ENCODE measurements at places on chromosomes 6 and 20.

DNA sequence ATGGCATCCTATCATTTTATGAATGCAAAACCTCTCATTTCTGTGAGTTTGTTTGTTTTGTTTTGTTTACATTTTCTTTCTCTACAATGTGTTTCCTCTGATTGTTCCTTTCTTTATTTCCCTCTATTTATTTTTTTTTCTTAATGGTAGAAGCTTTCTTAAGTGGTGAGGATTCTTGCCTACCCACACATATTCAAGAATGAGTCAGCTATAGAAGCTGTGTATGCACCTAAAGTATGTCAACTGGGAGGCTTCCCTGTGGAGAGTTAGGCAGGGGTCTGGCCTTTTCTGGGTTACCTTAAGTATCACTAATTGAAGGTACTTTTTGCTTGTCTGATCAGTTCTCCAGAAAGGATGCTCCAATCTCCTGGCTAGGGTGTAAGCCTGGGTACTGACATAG is 354.0 kb downstream of the ESR1 start:
- DNase-seq = peak; percentile 64

DNA sequence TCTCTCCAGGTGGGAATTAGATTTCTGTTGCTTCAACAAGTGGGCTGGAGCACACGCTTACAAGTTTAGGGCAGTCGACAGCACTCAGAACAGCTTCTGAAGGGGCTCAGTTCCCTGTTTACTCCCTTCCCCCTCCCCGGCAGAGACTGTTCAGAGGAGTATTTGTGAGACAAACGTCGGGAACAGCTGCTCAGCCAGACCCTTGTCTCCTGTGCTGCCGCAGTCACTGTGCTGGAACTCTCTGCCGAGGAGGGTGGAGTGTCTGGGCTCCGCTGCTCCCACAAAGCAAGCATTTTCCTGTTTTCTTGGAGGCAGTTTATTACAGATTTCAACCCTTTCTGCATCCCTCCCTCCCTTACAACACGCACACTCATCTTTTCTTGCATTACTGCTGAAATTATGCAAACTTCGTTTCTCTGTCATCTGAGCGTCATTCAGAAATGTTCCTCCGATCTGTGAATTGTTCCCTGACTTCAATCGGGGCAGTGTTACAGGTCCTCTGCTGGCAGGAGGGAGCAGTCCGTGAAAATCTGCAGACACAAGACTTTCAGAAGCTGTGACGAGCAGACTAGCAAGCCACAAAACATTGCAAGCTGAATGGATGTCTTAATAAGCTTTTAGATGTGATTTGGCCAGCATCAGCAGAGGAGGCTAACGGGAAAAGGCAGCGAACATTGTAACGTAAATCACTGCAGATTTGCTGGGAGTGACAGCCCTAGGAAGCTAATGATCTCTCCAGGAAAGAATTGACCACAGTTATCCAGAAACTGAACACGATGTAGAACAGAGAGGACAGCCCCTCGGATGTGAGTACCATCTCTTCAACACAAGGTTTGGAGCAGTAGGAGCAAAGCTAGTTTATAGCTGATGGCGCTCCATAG is 76.2 kb downstream of the LYRM2 start:
- DNase-seq = no peak

GRCh38 chr20:51937779-51938178 is 135.5 kb upstream of the SALL4 start:
- no peak for DNase-seq

GRCh38 chr20:965956-966355 is 36.2 kb downstream of the RSPO4 start:
- DNase-seq = no peak

DNA sequence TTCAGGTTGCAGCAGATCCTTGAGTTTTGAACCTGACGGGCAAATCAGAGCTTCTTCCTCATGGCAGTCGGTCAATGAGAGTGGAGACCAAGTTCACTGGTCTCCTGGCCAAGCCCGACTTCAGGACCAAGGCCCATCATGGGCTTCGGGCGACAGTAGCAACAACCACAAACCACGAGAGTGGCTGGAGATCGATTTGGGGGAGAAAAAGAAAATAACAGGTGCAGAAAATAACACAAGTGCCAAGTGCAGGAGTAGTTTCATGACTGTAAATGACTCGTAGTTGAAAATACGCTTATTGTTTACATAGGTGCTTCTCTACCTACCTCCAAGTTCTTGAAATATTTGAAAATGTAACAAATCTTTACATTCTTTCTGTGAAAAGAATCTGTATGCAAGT is 56.1 kb downstream of the DCBLD1 start:
- DNase-seq = no peak

DNA sequence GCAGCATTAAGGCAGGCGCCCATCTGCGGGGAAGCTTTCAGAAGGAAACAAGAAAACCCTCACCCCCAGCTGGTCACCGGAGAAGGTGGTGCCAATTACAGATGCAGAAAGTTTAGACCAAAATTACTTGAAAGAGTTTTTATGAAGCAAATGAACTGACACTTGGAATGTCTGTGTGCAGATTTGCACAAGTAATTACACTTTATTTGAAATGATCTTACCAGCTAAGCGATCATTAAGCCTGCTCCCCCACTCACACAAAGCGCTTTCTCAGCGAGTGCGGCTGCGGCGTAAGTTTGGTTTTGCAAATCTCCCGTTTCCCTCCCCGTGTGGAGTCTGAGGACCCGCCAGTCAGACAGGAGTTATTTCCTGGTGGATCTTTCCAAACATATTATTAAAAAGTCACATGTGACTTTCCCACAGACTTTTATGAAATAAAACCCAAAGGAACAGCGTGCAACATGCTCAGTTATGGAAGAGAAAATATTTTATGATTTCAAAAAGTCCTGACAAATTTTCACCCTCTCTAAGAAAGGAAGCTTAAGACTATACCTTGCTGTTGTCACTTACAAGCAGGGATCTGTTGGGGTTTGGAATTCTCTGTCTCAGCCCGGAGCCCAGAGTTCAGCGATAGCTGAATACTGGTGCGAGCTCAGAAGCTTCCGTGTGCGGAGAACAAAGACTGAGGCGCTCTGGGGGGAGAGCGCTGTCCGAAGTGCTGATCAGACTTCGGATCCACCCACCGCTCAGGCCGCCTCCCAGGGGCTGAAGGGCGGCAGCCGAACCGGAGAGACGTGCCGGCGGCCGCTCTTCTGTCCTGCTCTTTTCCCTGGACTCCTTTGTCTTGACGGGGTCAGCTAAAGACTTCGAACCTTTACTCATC is 2.7 kb upstream of the MYT1 start:
- DNase-seq = peak; percentile 20

DNA sequence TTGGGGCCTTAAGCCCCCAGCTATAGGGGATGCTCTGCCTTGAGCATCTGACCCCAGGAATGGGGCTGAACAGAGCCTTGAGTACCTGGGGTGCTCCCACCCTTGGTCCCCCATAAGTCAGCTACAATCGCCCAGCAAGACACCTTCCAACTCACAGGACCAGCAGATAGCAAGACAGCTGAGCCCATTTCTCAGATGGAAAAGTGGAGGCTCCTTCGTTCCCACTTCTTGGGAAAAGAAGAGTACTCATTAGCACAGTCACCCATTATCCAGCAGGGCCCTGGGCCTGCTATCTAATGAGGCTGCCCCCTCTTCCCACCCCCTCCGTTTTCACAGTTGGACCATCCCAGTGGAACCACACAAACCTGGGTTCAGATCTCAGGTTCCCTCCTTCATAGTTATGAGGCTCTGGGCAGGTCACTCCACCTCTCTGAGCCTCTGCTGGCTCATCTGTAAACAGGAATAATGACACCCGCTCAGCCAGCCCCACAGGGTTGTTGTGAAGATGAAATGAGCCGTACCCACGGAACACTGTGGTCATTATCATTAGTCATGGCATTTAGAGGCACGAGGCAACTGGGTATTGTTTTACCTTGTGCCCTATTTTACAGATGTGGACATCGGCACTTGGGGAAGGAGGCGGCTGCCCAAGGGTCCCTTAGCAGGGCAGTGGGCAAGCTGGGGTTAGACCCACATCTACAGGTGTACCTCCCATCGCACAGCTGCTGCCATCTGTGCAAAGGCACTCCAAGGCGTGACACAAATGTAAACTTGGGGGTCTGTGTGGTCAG is 4.5 kb downstream of the LPIN3 start:
- DNase-seq = peak; percentile 42

DNA sequence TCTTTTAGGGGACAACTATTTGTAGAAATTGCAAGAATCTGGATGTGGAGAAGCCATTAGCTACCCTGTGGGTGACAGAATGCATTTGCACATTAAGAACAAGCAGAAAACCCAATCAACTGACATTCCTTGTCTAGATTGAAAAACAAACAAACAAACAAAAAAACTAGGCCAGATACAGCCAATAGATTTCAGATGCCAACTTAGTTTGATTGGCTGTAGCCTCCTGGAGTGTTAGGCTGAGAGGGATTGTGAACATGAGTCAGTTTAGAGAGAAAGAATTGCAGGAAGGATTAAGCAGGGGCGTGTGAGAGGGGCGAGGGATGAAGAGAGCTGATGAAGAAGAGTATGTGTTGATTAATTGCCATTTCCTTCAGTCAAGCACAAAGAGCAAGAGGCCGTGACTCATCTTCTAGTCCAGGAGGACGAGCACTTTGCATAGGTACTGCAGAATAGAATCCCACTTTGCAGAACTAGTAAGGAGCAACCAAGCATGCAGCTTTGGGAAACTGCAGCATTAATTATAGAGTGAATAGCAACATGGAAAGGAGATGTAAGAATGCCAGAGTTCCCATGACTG is 188.0 kb upstream of the RAB32 start:
- DNase-seq = no peak

DNA sequence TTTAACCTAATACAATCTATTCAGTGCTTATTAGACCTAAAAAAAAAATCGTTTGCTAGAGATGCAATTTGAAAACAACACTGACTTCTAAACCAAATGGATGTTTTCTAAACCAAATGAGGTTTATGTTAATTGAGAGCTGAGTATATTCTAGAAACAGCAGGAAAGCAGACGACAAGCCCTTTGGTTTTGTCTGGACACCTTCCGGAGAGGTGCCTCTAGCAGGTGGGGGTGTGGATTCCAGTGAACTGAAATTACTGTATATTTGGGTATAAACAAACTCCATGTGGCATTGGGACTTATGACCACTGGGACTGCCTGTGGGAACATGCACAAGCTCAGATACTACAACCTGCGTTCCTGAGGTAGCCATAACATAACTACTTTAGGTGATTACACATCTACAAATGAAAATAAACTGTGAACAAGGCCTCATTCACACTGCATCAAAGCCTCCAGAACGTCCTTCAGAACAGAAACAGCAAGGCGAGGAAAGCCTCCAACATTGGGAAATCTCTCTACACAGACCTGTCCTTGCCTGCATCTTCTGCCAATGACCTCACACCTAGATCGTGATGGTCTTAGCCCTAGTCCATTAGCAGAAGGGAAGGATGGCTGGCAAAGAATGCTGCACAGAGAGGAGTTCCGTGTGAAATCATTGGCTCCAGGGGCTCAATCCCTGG is 206.8 kb upstream of the FOXQ1 start:
- no peak for DNase-seq

DNA sequence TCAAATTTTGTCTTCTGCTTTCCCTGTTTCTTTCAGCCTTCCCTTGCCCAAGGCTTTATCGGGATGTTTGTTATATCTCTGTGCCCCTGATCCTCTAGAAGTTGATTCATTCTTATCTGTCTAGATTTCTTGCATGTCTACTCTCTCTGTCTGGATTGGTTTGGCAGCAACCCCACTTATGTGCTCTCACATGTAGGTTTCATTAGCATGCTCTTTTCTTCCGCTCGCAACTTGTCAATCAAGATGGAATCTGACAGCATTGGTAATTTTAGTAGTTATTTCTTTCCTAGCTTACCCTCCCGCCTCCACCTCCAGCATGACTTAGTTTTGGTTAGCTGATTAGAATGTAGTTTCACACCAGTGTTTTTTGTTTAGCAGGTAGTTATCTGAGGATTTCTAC is 39.3 kb downstream of the LRRC1 start:
- no peak for DNase-seq

DNA sequence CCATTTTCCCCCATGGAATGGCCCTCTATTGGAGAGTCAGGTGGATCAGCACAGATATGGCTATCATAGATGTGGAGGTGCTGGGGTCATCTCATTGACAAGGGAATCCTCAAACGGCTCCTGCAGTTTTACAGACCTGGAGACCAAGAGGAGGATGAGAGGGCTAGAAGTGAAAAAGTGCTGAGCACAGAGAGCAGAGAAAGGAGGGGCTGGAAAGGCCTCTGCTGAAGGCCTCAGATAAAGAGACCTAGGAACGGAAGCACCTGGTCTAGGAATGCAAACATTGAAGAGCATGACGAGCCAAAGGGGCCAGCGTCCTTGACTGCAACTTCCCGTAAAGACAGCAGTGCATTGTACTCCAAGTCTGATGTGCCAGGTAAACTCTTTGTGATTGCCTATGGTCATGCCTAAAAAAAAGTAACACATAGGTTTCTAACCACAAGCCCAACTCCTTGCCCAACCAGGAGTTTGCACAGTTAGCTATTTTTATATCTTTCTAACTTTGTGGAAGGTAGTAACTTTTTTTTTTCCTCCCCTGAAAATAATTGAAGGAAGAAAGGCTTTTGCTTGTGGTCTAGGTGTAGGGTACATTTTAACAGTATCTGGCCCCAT is 15.2 kb downstream of the RSPH4A start:
- DNase-seq = no peak

- DNase-seq = no peak
These were observed 70.9 kb upstream of the PLEKHG1 start for GRCh38 chr6:150528648-150529285.

DNA sequence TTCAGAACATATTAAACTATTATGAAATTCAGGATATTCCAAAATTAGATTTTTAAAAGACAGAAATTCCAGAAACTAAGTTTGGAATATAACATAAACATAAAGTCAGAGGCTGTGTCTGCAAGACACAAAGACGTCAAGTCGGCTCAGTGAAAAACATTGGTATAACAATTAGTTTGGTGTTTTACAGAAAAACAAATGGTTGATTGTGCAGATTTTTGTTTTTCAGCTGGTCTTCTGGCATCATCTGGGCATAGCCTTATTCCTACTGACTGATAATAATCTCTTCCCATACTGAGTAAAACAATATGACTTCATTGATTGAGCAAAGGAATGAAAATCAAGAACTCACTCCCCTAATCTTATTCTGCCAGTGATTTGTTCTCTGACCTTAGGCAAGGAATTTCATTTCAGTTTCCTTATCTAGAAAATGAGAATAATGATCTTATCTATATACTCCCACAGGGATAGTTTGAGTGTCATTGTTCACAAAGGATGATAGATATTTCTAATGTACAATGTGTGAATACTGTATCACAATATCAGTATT is 84.3 kb downstream of the FRK start:
- no peak for DNase-seq

DNA sequence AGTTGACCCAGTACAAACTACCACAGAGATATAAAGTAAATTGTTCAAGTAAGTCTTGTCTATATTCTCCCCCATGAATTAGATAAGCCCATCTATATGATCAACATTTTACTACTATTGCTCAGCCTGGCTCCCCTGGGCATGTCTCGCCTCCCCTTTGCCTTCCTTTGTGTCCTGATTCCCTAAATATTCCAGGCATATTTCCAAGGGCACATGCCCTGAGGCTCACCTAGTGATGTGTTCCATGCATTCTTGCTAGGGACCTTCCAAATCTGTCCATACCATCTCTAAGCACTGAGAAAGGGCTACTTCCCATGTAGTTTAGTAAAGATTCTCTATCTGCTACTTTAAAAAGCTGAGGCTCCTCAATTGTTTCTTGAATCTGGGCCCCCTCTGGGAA is 309.5 kb upstream of the PRND start:
- DNase-seq = no peak
